ENCODE measurements at places on chromosomes 5 and 9. TPM values are rescaled to one million over a fixed set of nuclear protein-coding genes. Genes with fewer than 3 reads are reported as not detected.

DNA sequence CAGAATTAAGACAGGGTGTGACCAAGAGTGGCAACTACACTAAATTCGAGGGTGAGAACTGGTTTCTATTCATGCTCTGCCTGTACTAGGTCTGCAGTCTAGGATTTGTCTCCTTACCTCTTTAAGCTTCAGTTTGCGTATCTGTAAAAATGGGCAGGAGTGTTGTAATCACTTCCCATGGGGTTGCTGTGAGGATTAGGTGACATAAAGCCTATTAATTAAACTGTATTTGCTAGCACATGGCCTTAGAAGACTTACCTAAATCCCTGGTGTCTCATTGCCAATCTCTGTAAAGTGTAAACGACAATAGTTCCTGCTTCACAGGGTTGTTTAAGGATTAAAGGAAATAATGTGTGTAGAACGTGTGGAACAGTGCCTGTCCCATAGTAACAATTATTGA, 193.6 kb downstream of the DRD1 start:
- H3K4me1 ChIP-seq: no peaks in the 10 kb centered on the region
- 0 out of 2 replicates have a peak, but pooled peaks cover 5% of the 10 kb centered on the region for H3K27me3 ChIP-seq
- no peaks in the 10 kb centered on the region for H3K36me3 ChIP-seq
- no peak overlapping the region for H3K27ac ChIP-seq
- no peak overlapping the region for H3K4me3 ChIP-seq

GRCh38 chr5:6760686-6761085, 47.5 kb downstream of the TENT4A start:
- no peak overlapping the region for H3K27ac ChIP-seq
- H3K36me3 ChIP-seq: peaks cover 7% of the 10 kb centered on the region

Gene SPINK5
- total RNA-seq: not detected

DNA sequence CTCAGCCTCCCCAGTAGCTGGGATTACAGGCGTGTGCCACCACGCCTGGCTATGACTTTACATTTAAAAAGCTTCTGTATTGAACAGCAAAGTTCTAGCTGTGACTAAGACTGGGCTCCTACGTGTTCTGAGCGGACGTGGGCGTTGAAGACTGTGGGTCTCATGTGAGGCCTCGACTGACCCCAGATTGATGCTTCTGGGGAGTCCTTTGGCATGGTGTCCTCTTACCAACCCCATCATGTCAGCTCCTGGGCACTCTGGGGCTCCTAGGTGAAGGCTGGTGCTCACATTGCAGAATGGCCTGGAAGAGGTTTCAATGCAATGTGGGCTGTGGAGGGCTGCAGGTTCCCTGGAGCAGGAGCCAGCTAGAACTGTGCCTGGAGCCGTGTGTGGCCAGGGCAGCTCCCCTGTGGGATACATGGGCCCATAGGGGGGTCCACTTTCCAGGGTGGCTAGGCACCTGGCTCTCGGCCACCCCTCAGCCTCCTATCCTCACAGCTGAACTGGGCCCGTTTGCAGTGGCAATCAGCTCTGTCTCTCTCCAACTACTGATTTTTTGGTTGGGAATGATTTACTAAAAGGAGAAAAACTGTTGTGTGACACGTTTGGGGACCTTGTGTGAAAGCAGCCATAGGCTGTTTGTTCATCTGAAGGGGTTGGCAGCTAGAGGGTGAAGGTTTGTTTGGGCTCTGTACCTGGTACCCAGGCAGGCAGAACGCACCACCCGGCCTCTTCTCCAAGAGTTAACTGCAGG, 29.7 kb downstream of the SLC25A25 start:
- DNase-seq: no peak
- H3K27me3 ChIP-seq: no peaks in the 10 kb centered on the region
- H3K4me1 ChIP-seq: peaks cover 41% of the 10 kb centered on the region
- peak overlapping the region; percentile 82 for H3K27ac ChIP-seq

DNA sequence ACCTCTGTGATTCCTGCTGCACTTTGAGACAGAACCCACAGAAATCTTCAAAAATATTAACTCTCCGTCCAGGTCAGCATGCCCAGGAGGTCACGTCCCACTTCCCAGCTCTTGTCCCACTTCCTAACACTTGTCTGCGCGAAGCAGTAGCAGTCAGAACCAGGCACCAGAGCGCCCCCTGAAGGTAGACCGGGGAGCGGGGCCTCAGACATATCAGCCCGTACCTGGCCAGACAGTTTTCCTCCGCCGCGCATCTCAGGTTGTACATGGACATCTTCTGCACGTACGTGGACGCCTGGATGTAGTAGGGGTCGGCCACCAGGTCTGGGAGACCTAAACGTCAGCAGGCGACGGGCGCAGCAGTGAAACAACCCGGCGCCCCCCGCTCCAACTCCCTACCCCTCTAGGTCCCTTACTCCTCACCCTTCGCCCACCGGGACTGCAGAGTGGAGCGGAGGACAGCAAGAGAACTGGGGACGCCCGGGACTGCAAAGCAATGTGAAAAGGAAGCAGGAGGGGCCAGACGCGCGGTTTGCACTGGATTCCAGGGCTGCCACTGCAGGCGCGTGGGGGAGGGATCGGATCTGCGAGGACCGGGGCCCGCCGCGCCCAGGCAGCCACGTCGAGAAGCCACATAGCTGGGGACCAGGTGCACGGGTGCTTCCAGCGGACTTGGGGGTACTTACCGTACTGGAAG, 1.2 kb downstream of the LOX start:
- DNase-seq: peak; percentile 71
- H3K27me3 ChIP-seq: no peaks in the 10 kb centered on the region
- H3K27ac ChIP-seq: 0 out of 2 replicates have a peak overlapping the region, but pooled peaks have one; percentile 13
- H3K4me1 ChIP-seq: peaks cover 25% of the 10 kb centered on the region
- H3K4me3 ChIP-seq: peak overlapping the region; percentile 89
- no peaks in the 10 kb centered on the region for H3K36me3 ChIP-seq

- H3K27ac ChIP-seq: no peak overlapping the region
- no peaks in the 10 kb centered on the region for H3K27me3 ChIP-seq
- no peak overlapping the region for H3K4me3 ChIP-seq
- H3K36me3 ChIP-seq: no peaks in the 10 kb centered on the region
- H3K4me1 ChIP-seq: no peaks in the 10 kb centered on the region
Observed at GRCh38 chr5:156396830-156397081, 69.8 kb downstream of the SGCD start.

DNA sequence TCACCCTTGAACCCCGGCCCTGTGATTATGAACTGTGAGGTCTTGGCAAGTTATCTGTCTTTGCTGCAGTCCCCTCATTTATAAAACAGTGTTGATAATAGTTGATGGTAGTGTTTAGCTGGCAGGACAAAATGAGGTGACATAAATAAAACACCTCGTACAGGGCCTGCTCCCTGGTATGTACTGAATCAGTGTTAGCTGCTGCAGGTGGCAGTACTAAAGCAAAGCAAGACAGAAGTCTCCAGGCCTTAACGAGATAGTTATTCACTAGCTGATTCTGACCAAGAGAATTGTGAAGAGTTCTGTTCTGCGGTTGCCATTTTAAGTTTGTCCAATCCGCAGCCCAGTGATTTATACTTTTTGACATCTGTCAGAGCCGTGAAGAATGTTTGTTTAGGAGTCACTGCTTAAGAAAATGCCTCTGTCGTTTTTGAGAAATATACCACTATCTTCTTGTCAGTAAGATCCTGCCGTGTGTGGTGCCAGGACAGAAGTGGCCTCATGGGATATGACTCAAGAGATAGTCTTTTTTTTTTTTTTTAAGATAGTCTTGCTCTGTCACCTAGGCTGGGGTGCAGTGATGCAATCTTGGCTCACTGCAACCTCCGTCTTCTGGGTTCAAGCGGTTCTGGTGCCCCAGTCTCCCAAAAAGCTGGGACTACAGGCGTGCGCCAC, 75.9 kb downstream of the KDM4C start:
- DNase-seq: no peak
- H3K27me3 ChIP-seq: no peaks in the 10 kb centered on the region
- H3K4me3 ChIP-seq: no peak overlapping the region
- H3K36me3 ChIP-seq: no peaks in the 10 kb centered on the region

DNA sequence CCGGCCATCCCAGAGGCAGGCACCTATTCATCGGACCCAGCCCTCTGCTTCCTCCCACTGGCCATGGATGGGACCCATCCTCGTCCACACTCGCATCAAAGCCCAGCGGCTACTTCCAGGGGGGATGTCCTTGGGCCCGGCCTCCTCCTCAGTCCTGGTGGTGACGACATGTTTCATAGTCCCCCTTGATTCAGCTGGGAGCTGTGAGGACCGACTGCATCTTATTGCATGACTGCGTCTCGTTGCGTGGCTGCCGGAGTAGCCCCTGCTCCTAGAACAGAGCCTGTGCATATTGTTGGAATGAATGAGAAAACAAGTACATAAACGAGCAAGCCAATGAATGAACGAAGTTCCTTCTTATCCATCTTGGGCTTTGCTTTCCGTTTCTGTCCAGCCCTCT, 12.8 kb downstream of the NCS1 start:
- peaks cover 11% of the 10 kb centered on the region for H3K4me1 ChIP-seq
- H3K27ac ChIP-seq: no peak overlapping the region
